ENCODE measurements at places on chromosomes 13 and 19.

- no peak for DNase-seq
Observed at GRCh38 chr13:44719857-44720671, 143.9 kb upstream of the TSC22D1 start.

GRCh38 chr13:46296115-46296822 is 84.5 kb downstream of the LRRC63 start:
- DNase-seq, result no peak

DNA sequence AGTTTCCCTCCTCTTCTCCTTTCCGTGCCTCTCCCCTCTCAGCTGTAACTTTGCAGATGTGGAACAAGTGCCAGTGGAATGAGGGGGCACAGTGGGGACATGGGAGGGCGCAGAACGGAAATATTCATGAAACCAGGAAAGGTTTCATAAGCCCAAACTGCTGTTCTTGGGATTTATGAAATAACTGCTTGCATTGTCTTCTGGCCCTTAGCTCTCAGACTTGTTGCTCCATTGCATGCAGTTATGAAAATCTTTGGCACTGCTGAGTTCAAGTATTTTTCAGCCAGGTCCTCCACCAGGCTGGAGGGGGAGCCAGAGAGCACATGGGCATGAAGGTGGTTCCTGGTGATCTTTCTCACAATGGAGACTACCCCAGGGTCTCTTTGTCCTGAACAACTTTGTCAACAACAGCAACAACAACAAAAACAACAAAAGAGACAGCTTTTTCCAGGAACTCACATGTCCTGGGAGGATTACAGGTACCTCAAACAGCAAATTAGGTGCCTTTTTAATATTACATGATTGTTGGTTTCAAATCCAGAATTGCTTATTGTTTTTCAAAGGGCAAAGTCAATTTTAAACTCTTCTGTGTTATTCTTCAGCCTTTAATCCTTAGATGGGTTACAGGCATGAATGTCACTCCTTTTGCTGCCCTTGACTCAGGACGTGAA is 1.5 kb downstream of the RGCC start:
- no peak for DNase-seq

DNA sequence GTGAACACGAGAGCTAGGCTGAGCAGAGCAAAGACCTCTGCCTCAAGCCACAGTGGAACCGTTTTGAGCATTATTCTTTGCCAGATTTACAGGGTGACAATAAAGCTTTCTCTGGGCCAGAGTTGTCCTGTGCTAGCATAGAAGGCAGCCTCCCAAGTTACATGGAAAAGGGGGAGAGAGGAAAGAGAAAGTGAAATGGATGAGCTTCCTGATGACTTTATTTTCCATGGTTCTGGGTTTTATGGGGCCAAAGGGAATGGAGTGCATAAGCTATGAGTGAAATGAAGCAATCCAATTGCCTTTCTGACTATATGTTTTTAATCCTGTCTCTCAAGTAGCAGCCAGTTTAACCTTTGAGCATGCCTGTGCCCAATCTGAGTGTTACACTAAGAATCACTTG is 428.4 kb downstream of the COG6 start:
- no peak for DNase-seq

GRCh38 chr13:114275304-114275703 is 6.1 kb upstream of the UPF3A start:
- DNase-seq, result no peak

DNA sequence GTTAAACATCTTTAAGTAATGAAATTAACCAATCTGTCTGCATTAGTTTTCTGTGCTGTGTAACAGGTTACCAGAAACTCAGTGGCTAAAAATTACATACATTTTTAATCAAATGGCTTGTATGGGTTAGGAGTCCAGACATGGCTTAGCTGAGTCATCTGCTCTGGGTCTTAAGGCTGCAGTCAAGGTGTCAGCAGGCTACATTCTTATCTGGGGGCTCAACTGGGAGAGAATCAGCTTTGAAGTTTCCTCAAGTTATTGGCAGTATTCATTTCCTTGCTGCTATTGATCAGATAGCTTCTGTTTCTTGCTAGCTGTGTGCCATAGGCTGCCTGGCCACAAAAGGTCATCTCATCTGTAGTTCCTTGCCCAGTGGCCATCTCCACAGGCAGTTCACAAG is 1163.0 kb downstream of the DIAPH3 start:
- no peak for DNase-seq

DNA sequence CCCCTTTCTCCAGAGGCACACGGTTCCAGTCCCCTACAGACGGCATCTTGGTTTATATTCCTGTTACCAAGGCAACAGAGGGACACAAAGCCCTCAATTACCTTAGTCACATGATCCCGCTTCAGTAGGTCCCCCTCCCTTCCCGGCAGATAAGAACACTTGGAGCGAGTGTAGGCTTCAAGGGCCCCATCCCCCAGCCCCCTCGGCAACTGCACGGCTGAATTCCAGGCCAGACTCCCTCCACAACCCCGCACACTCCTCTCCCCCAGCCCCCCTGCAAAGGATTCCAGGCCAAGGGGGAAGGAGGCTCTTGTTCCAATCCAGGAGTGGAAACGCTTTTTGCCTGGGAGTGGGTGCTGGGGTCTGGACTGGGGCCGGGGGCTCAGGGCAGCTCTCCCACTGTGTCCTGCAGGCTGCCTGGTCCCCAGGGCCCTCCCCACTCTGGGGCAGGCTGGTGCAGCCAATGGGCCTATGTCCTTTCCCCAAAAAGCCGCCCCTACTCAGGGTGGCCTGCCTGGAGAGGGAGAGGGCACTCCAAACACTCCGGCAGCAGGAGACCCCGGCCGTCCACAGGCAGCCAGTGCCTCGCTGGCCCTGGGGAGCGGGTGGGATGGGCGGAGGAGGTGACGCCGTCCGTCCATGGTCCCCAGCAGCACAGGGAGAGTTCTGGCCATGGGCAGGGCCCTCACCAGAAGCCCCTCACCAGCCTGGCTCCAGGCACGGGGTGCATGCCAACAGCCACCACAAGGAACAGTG is 62.6 kb downstream of the MLLT1 start:
- no peak for DNase-seq

GRCh38 chr19:57245959-57246358 is 5.5 kb downstream of the ZNF805 start:
- no peak for DNase-seq

DNA sequence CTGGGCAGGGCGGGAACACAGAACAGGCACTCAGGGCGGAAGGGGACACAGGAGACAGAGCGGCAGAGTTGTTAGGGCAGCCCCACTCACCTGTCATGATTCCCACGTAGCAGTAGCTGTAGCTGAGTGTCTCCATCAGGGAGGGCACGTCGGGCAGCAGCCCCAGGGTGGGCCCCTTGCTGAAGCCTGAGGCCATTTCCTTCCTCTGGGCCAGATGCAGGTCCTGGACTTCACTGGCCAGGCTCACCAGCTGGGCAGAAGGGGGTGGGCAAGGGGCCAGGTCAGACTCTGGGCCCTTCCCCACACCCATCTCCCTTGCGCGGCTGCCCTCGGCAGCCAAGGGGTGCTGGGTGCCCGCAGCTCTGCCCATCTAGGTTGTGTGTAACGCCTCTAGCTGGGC is 5.9 kb downstream of the MBOAT7 start:
- DNase-seq, result no peak

DNA sequence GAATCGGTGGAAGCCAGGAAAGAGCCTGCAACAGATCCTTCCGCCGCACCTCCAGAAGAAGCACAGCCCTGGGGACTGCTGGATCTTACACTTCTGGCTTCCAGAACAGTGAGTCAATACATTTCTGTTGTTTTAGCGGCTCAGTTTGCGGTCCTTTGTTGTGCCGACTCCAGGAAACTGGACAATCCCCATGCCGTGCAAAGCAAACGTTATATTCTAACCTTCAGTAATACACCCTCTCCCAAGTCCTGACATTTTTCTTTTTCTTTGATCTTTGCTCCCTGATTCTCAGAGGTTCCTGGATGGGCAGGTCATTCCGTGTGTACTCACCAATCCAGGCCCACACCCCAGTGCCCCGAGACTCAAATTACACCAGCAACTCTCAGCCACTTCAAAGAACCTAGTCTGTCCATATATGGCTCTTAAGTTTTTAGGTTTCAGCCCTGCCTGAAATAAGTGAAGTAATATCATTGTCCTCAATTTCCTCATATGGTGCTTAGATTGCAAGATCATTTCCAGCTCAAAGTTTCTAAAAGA is 387.1 kb upstream of the SGCG start:
- DNase-seq, result no peak

- DNase-seq, result no peak
Observed at GRCh38 chr13:80121038-80121437, 219.9 kb downstream of the SPRY2 start.

DNA sequence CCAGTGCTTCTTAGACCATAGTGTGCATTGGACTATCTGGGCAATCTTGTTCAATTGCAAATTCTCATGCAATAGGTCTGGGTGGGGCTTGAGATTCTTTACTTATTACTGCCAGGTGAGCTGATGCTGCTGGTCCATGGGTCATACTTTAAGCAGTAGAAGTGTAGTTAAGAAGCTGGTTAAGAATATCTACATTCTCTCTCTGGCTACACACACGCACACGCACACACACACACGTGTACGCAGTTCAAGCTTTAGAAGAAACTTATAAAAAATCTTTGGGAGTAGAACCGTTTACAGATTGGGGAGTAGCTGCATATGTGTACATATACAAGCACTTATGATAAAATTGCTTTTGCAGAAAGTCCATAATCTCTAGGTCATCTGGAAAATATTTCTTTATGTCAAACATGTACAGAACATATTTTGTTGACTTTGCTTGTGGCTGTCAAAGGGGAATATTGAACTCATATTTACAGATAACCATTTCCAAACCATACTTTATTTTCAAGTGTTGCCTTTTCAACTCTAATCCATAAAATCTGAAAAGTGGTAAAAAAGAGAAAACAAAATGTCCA is 99.7 kb downstream of the GPC6 start:
- no peak for DNase-seq

- DNase-seq, result no peak
Observed at GRCh38 chr13:112908342-112908741, 60.7 kb upstream of the MCF2L start.

DNA sequence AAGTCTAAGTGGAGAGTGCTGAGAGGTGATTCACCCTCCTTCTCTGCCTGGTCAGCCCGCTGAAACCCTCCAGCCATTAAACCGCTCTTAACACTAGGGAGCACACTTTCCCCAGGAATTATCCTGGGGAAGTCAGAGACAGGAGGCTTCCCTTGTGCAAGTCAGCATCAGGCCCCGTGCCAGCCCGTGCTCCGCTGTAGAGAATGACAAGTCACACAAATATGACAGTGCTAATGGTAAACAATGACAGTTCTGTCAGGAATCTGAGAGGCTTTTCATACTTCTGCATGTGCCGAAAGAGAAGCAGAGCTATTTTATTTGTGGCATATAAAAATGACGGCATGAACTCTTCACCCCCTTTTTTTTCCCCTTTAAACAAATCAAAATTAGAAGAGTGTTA is 816.9 kb upstream of the SLC10A2 start:
- DNase-seq, result no peak

DNA sequence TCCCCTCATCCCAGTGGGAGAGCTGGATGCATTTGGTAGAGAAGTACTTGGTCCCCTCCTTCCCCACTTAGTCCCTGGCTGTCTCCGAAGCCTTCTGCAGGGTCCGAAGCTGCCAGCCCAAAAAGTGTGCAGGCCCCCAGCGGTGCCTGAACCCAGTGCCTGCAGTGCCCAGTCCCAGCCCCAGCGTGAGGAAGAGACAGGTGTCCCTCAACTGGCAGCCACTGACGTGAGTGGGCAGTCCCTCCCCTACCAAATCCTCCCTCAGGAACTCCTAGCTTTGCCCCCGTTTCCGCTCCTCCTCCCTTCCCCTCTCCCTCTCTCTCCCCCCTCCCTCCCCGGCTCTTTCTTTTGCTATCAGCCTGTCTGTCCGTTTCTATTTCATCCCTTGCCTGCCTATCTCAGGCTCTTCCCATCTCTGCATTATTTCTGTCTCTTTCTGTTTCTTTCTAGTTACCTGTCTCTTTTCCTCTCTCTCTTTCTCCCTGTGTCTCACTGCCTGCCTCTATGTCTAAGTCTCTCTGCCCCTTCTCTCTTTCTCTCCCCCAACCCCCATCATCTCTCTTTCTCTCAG is 1.8 kb upstream of the LTBP4 start:
- no peak for DNase-seq

GRCh38 chr13:28488376-28489005 is 6.4 kb downstream of the FLT1 start:
- DNase-seq, result no peak

DNA sequence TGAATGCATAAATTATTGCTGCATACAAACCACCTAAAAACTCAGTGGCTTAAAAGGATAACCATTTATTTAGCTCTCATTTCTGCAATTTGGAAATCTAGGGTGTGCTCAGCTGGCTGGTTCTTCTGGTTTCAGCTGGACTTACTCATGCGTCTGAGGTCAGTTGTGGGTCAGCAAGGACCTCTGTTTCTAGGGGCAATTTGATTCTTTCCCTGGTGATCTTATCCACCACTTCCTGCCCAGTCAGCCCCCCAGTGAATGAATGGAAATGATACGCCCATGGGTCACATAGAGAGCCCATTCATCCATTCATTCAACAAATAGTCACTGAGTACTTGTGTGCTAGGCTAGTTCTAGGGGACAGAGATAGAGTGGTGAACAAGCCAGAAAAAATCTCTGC is 9.9 kb downstream of the FXYD5 start:
- no peak for DNase-seq

GRCh38 chr19:21487969-21488368 is 17.4 kb upstream of the ZNF429 start:
- DNase-seq, result no peak

DNA sequence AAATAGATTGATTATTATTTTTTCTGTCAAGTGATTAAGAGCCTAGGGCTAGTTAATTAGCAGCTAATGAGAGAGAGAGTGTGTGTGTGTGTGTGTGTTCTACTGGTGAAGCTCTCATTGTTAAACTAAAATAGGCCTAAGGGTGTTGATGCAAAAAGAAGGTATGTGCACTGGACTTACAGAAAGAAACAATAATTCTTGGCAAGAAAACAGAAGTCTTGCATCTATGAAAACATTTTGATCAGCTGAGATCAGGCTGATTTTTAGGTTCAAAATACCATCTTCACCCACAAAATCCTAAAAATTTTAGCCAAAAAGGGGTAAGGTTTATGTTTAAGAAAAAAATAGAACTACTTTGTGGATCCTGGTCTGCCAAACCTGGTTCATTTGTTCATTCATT is 106.5 kb downstream of the POSTN start:
- no peak for DNase-seq

- DNase-seq, result no peak
Observed at GRCh38 chr19:16585808-16586476, 13.7 kb upstream of the SLC35E1 start.

- DNase-seq, result no peak
Observed at GRCh38 chr13:24627946-24628345, 52.3 kb upstream of the ATP12A start.

GRCh38 chr19:311813-312261 is 20.6 kb upstream of the PLPP2 start:
- DNase-seq, result no peak

GRCh38 chr19:46113726-46114125 is 10.8 kb downstream of the IGFL3 start:
- no peak for DNase-seq

DNA sequence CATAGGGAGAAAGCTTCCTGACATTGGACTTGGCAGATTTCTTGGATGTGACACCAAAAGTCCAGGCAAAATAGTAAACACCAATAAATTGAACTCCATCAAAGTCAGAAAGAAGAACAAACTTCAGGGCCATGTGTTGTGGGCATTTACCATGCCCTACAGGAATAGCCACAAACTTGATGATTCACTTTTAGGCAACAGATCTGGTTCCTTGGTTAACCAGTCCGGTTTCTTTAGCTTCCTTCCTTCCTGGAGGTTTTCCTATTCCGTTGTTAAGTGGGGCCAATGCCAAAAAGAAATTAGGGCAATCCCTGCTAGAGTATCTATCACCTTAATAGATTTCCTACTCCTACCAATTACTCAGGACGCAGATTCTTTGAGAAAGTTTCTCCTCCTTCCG is 25.2 kb downstream of the IGFL1 start:
- DNase-seq, result no peak

GRCh38 chr13:28058866-28059613 is 41.3 kb downstream of the FLT3 start:
- no peak for DNase-seq

Measured in stimulated activated CD8-positive, alpha-beta memory T cell treated with anti-CD3 and anti-CD28 coated beads, Interleukin-15, amount 100 ng/mL, for 24 hours (primary cell).